Foreskin keratinocyte (primary cell): ENCODE measurements at places on chromosomes 2 and 18. TPM values are rescaled to one million over a fixed set of nuclear protein-coding genes. Genes with fewer than 3 reads are reported as not detected.

ANKRD36C gene
- 13.5 and 15.1 TPM in 2 replicates for total RNA-seq

ZBTB7C gene
- under 0.01 and 0.07 TPM in 2 replicates for total RNA-seq

FOXI3 gene
- 0.04 TPM in 1 of 2 replicates, not detected in the other for total RNA-seq

SEPTIN2 gene
- total RNA-seq: 257 and 274 TPM in 2 replicates

DSG4 gene
- 0.04 TPM in 1 of 2 replicates, not detected in the other for total RNA-seq

TMEM17 gene
- total RNA-seq: 2.3 and 2.5 TPM in 2 replicates

PREB gene
- 54.6 and 60.4 TPM in 2 replicates for total RNA-seq

PDE1A gene
- total RNA-seq: 0.03 and 0.07 TPM in 2 replicates

MROH2A gene
- 0.11 and 0.31 TPM in 2 replicates for total RNA-seq

RNF138 gene
- 27.6 and 28.1 TPM in 2 replicates for total RNA-seq

ELOA2 gene
- not detected in 2 replicates for total RNA-seq

NXPH2 gene
- not detected in 2 replicates for total RNA-seq

DNA sequence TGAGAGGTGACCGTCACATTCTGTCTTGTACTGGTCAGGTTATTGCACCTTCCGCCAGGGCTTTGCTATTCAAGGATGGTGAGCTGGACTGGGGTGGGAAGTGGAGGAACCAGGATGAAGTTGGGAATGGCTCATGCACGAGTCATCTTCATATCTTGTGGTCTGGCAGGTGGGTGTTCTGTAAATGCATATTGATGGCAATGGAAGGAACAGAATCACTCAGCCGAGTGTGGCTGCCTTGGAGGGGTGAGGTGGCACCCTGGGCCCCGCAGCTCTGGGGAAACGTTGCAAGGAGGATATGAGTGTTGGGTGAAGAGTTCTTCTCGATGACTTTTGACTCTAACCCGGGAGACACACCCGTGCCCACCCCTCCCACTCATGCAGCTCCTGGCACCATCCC is 1.2 kb downstream of the NEU2 start:
- peak; percentile 69 for DNase-seq

DNA sequence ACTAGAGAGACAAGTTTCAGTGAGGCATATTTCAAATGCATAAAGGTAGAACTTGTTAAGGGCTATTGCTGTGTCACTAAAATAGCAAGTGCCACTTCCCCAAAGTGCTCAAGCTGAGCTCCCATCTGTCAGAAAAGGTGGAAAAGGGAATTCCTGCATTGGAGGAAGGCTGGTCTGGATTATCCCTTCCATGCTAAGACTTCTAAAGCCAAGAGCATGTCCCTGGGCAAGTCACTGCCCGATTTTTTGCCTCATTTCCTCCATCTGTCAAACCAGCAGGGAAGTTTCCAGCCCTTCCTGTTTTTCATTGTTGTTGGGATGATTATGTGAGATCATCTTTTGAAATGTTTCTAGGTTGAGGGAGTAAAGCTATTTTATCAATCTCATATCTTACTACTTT is 175.5 kb downstream of the SETBP1 start:
- DNase-seq: no peak

GRCh38 chr2:101253703-101254450 is 1.2 kb downstream of the CNOT11 start:
- no peak for DNase-seq

- DNase-seq: no peak
Observed at GRCh38 chr2:136798766-136799165, 33.4 kb downstream of the THSD7B start.

DNA sequence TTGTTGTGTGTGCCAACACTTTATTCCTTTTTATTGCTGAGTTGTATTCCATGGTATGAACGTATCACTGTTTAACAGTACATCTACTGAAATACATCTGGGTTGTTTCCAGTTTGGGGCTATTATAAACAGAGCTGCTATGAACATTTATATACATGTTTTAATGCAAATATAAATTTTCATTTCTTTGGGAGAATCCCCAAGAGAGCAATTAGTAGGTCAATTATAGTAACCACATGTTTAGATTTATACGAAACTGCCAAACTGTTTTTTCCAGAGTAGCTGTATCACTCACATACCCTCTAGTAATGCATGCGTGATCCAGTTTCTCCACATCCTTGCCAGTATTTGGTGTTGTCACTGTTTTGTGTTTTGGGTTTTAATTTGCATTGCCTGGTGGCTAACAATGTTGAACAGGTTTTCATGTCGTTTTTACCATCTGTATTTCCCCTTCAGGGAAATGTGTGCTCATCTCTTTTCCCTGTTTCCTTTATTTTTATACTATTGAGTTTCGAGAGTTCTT is 81.0 kb downstream of the TMEM131 start:
- DNase-seq: no peak

GRCh38 chr18:24063121-24063731 is 48.7 kb downstream of the TTC39C start:
- DNase-seq: no peak

- DNase-seq: no peak
Observed at GRCh38 chr2:69032336-69032735, 19.4 kb downstream of the ANTXR1 start.

GRCh38 chr2:150931451-150931850 is 330.2 kb downstream of the RBM43 start:
- DNase-seq: no peak

- DNase-seq: no peak
Observed at GRCh38 chr2:104840156-104840555, 13.8 kb upstream of the POU3F3 start.

- DNase-seq: no peak
Observed at GRCh38 chr18:12478269-12479047, 70.7 kb downstream of the PRELID3A start.

DNA sequence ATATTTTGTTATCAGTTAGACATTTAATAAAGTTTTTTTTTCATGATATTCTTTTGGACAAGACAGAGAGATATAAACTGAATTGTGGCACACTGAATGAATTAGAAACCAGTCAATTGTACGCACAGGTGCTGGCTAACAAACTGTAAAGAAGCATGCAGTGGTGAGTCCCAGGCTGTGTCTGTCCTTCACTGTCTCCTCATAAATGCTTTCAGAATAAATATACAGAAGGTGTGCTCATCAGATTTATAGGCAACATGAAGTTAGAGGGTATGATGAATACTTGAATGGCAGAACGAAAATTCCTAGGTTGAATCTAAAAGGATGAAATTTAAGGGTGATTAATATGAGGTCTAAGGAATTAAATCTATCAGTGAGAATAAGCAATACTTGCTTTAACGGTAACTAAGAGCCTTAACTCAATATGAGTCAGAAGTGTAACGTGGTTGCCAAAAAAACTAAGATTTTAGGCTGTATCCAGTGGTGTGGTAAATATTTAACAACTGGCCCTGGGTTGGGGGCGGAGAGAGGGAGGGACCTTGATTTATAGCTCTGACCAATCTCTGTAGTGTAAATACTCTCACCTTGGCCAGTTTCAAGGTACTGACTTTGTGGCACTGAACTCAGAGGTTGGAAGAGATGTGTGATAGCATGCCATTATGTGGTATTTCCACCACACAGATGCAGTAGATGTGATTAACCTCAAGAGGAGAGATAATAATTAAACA is 41.9 kb upstream of the AAK1 start:
- DNase-seq: peak; percentile 51

- no peak for DNase-seq
Observed at GRCh38 chr2:160397530-160397865, 96.1 kb downstream of the RBMS1 start.

DNA sequence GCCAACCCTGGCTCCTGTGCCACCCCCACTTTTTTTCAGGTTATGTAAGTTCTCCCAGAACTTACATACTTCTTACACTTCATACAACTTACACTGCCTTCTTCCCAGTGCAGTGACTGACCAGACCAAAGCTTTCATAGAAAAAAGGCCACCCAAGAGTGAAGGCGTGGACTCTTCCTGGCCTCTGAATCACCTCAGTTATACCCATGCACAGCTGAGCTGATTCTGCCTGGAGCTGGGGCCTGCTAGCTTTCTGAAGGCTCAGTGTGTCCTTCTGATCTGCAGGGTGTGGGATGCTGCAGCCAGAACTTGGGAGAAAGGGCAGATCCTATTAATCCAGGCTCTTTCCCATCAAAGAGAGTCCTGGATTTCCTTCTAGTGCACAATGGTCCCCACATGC is 216.1 kb downstream of the TTC32 start:
- no peak for DNase-seq

DNA sequence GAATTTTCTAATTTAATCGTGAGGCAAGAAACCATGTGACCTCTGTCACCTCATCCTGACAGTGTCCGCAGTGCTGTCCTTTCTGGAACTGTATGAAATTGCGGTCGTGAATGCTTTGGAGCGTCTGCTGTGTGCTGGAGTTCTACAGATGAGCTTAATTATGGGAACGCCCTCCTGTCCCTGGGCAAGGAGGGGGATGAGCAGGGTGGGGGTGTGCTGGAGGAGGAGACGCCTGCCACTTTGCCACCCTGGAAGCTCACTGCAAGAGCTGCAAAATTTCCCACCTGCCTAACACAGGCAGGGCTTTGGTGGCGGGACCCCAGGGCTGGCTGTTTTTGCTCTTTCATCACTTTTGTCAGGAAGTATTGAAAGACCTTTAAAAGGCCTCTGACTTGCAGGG is 6.5 kb downstream of the LPIN1 start:
- DNase-seq: no peak

- no peak for DNase-seq
Observed at GRCh38 chr2:142100139-142100873, 30.5 kb downstream of the LRP1B start.
